Hepatic stellate cell (primary cell): ENCODE measurements at places on chromosomes 12 and 14.

GRCh38 chr12:95130096-95130495 lies 56.7 kb upstream of the NR2C1 start:
- DNase-seq = no peak

GRCh38 chr12:56522411-56523193 lies 982 bp downstream of the RBMS2 start:
- DNase-seq = no peak

- DNase-seq = peak; percentile 7
Observed at GRCh38 chr14:53180272-53181221, 27.4 kb upstream of the DDHD1 start.

DNA sequence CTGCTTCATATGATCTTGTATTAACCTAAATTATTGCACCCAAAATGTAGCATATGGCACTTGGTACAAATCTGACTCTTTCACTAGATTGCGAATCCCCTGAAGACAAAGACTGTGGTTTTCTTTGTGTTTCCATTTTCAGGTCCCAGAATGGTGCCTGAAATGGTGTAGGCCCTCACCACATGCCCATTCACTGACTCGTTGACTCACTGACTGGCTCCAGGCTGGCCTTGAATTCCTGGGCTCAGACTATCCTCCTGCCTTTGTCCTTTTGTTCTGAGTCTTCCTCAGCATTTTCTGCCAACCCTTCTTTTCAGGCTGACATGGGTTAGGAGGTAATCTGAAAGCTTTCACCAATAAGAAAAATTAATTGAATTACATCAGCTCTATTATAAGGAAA lies 368.7 kb upstream of the GARIN6 start:
- DNase-seq = no peak

GRCh38 chr12:120231316-120232011 lies 30.6 kb upstream of the RPLP0 start:
- DNase-seq = peak; percentile 90

DNA sequence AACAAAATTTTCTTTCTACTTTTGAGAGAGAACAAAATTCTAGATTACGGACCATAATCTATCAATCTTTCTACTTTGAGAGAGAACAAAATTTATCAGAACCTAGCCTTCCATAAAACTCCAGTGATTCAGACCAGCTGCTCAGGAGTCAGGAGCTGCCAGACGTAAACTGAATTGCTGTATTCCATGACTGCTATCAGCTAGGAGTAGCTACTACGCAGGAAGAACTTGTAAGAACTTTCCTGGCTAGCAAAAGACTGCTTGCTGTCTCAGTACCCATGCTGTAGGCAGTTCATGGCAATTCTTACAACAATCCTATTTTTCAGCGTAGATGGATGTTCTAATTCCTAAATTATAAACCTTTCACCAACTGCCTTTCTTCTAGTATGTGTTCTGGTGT lies 73.3 kb downstream of the MED13L start:
- DNase-seq = no peak

- DNase-seq = no peak
Observed at GRCh38 chr12:27988594-27989233, 16.2 kb upstream of the PTHLH start.

DNA sequence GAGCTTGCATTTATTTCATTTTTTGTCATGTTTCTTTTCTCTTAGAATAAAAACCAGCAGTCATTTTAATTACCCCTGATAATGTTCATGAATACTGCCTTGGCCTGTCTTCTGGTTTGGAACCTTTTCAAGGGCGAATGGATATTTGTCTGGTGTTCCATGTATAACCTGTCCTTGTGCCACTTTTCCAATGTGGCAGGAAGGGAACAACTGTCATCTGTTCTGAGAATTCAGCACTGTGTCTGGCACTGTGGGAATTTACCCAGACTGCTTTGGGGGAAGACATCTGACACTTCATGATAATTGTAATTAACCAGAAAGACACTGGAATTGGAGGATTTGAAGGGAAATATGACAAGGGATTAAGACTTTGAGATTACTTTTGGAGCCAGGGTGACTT lies 352.8 kb downstream of the APAF1 start:
- no peak for DNase-seq

- no peak for DNase-seq
Observed at GRCh38 chr14:89067293-89067972, 243.0 kb downstream of the TTC8 start.

DNA sequence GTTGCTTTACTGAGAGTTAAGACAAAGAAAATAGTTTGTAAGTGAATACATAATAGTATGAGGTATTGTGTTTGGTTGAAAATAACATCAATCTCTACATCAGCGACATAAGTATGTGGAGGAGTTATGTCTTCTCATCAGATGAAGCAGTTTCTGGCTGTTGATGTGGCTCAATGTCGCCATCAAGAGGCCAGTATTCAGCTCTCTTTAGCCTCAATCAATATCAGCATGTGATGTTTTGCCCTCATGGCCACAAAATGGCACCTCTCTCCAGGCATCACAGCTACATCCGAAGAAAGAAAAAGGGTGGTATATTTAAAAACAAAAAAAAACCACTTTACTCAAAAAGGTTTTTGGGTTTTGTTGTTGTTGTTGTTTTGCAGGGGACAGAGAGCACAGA lies 302.3 kb upstream of the TMEM132C start:
- DNase-seq = no peak

GRCh38 chr12:4562034-4562657 lies at the start of gene DYRK4:
DYRK4 (plus strand) TSS chr12:4562208; CDS start chr12:4562246, 38 bp downstream.
- peak; percentile 62 for DNase-seq

GRCh38 chr12:49587174-49587908 lies 18.1 kb downstream of the FAM186B start:
- no peak for DNase-seq

- no peak for DNase-seq
Observed at GRCh38 chr12:120984351-120984898, 6.1 kb downstream of the HNF1A start.

- DNase-seq = peak; percentile 54
Observed at GRCh38 chr12:12992418-12993130, 7.5 kb downstream of the HEBP1 start.

DNA sequence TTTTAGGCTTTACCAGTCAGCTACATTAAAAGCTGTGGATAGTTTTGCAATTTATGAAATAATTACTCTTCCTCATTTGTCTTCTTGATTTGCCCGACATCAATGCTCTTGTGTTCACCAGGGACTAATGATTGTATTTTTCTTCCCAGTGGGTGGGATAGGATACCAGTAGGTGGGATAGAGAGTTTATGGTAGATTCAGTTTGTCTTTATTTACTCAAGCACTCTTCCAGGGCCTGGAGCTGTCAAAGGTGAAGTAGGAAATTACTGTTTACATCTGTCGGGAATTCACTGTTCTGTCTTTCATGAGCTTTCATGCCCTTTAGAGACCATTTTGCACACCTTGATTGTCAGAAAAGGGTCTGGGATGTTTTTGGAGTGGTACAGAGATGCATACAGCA lies 36.6 kb downstream of the ETV6 start:
- no peak for DNase-seq

GRCh38 chr14:94921456-94921855 lies 151.5 kb upstream of the GSC start:
- no peak for DNase-seq

GRCh38 chr12:106865683-106866082 lies 90.0 kb upstream of the TMEM263 start:
- DNase-seq = no peak

- peak; percentile 9 for DNase-seq
Observed at GRCh38 chr14:31897581-31898186, 179.4 kb upstream of the ARHGAP5 start.

DNA sequence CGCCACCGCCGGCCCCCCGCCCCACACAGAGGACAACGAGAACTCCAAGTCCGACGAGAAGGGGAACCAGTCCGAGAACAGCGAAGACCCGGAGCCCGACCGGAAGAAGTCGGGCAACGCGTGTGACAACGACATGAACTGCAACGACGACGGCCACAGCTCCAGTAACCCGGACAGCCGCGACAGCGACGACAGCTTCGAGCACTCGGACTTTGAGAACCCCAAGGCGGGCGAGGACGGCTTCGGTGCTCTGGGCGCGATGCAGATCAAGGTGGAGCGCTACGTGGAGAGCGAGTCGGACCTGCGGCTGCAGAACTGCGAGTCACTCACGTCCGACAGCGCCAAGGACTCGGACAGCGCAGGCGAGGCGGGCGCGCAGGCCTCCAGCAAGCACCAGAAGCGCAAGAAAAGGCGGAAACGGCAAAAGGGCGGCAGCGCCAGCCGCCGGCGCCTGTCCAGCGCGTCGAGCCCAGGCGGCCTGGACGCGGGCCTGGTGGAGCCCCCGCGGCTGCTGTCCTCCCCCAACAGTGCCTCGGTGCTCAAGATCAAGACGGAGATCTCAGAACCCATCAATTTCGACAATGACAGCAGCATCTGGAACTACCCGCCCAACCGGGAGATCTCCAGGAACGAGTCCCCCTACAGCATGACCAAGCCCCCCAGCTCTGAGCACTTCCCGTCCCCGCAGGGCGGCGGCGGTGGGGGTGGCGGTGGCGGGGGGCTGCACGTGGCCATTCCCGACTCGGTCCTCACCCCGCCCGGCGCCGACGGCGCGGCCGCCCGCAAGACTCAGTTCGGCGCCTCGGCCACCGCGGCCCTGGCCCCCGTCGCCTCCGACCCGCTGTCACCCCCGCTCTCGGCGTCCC lies 150.9 kb downstream of the EGLN3 start:
- no peak for DNase-seq

DNA sequence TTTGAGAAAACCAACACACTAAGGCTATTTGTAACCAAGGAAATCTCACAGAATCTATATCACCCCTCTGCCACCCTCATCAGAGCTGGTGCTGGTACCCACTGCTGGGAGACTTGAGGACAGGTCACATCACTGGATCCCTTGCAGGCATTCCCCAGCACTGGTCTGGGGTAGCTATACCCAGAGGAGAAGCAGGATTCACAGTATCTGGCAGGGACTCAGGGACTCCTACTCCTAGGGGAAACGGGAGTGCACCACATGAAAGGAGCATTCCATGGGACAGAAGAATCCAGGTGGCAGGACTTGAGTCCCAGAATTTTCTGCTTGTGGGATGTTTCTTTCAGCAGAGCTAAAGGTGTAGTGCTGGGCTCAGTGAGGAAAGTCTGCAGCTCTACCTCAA lies 223.2 kb downstream of the ADGRD1 start:
- DNase-seq = no peak

GRCh38 chr14:51846631-51847488 lies 13.6 kb upstream of the GNG2 start:
- DNase-seq = peak; percentile 31

DNA sequence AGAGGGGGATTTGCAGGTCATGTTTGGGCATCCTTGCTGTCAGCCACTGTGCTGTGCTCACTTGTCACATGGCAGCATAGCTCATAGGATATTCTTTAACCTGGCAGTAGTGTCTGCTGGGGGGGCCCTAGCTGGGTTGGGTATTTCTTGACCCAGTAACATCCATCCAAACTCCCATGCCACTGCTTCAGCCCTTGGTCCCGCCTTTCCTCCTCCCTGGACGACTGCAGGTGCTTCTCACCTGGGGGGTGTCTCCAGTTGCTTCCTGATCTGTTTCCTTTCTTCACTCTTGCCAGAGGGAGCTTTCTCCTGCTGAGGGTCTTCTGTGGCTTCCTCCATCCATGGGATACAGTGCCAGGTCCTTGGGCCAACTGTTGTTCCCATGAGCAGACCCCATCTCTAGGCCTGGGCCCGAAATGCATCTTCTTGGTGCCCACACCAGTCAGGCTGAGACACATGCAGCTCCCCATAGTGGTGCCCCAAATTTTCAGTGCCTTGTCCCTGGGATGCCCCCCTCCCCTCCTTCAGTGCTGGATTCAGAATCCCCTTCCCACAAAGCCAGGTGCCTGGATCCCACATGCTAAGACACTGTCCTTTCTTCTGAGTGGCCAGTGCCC lies 20.5 kb downstream of the C14orf132 start:
- DNase-seq = no peak

GRCh38 chr14:35998303-35998702 lies 172.2 kb downstream of the BRMS1L start:
- DNase-seq = no peak

DNA sequence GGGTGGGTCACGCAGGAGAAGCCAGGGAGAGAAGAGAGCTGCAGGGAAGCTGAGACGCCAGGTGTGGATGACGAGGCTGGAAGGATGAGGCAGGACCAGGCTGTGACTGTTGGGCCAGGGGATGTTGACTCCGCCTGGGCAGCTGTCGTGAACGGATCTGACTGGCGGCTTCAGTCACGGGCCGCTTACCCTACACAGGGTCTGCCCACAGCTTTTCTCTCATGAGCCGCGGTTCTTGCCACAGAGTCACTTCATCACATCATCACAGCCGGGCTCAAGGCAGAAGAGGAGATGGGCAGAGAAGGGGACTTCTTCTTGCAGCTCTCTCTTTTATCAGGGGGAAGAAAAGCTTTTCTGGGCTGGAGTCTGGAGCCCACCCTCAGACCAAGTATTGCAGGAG lies 7.7 kb downstream of the CLBA1 start:
- no peak for DNase-seq

DNA sequence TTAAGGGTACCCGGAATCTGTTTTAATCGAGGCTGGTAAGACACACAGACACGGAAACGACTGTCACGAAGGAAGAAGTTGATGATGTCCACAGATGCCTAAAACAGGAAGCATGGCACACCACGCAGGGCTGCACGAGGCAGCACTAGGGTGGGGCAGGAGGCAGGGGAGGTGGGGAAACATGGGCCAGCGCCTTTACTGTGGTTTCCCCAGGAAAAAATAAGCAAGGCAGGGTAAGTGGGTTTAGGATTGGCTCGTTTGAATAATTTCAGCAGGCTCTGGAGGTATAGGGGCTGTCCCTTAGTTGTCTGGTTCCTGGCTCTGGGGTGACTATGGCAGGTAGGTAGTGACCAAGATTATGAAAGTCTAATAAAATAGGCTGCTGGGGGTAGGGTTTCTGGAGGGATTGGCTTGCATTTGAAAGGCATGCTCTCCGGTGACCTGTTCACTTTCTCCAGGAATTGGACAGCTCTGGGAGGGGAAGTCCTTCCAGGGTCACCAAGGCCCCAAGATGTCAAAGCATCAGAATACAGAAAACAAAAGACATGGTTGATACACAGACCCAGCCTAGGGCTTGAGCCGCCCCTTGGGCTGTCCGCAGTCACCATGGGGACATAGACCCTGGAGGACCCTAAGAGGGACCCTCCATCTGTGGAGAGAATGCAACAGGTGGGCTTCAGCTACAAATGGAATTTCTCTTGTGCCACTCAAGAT lies 35.3 kb downstream of the MAP1LC3B2 start:
- no peak for DNase-seq

DNA sequence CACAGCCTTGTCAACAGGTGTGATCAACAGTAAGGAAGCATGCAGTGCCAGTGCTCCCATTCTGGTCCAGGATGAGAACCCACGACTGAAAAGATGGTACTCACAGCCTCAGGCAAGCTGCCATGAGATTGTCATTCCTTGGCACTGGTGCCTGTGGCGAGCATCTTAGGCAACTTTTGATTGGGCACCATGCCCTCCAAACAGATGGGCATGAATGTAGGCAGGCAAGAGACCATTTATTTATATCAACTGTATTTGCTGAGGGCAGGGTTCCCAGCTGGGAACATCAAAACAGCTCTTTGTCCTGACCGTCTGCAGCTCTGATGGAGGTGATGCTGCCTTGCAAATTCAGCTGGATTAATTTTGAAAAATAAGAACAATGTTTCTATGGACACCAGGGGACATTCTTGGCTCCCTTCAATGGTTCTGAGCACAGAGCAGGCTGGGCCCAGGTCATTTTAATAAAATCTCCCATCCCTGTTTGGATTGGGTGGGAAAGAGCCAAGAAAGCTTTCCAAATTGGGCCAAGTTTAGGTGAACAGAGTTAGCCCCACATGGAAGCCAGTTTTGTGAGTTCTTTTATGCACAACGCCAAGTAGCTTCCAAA lies 522.5 kb downstream of the RMST start:
- no peak for DNase-seq
